Activated T-cell treated with anti-CD3 and anti-CD28 coated beads for 24 hours (primary cell): ENCODE measurements at places on chromosomes 16 and 17.

GRCh38 chr16:11871193-11871592 is 19.9 kb upstream of the RSL1D1 start:
- no peak for DNase-seq

GRCh38 chr17:76088041-76088867 is 9.3 kb downstream of the ZACN start:
- DNase-seq = no peak

DNA sequence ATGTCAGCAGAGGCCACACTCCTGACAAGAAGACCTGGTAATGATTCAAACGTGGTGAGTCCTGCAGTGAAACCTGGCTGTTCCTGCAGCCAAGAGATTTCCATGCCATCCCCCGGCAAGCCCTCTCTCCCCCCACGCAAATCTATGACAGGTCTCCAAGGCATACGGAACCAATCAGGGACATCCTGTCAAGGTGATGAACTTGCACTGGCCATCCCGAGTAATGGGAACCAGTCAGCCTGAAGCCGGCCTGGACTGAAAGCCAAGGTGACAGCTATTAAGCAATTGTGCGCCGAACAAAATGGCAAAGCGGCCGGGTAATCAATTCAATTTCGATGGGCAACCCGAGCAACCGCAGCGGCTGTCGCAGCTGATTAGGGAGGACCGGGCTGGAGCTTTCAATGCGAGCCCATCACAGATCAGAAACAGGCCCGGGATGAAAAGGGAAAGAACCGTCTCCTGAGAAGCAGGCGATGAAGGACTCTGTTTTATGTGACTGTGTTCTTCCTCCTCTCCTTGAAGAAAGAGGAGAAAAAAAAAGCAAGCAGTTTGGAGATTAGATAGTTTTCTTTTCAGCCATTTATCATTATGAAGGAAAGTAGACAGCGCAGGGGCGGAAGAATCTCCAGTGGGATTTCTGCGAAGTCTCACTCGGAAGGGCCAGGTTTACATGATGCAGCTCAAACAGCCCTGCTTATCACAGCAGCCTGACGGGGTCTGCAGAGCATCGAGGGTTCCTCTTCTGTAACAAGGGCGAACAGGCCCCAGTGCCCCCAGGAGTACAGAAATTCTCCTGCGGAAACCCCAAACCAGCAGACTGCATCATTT is 35.2 kb downstream of the TBX4 start:
- no peak for DNase-seq

DNA sequence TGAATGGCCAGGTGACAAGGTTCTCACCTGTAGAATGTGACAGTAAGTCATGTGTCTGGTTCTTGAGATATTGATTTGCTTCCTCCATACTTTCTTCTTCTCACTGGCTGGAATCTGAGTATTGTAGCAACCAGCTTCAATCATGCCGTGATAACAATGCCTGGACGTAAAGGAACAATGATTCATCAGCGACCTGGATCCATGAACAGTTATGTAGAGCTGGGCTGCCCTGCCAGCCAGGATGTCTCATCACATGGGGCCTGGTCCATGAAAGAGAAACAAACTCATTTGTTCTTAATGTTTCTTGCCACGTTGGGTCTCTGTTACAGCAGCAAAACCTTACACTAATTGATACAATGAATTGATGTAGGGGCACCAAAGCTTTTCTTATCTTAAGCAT is 627.2 kb downstream of the TOX3 start:
- DNase-seq = no peak

GRCh38 chr17:68646626-68647526 is 45.7 kb upstream of the FAM20A start:
- DNase-seq = no peak

DNA sequence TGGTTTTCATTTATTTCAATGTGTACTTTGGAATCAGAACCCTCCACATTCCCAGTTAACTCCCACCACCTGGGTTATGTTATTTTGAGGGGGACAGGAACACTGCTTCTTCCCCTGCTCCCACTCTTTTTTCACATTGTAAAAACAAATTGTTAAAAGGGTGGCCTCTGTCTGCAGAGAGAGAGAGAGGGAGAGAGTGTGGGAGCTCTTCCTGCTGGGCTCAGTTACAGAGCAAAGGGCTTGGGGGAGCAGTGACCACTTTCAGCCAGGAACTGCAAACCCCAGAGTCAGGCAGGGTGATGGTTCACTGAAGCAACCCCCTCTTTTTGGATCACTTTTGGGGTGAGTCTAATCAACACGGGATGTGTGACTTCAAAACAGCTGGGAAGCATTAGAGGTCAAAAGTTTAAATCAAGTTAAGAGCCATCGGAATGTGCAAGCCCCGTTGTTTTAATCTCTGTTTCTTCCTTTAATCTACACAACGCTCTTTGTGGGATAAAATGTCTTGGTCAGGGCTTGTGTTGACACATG is 577.0 kb upstream of the CDH11 start:
- no peak for DNase-seq
